Neural progenitor cell (in vitro differentiated cells): ENCODE measurements at places on chromosomes 5 and 9. TPM values are rescaled to one million over a fixed set of nuclear protein-coding genes. Genes with fewer than 3 reads are reported as not detected.

Gene ANGPTL2
- total RNA-seq, result 7.6 and 9.4 TPM in 2 replicates

Gene RALGPS1
- total RNA-seq, result 21.3 and 30.7 TPM in 2 replicates

- DNase-seq, result peak; percentile 61
Measured at GRCh38 chr5:103434057-103434456, 128.5 kb downstream of the NUDT12 start.

DNA sequence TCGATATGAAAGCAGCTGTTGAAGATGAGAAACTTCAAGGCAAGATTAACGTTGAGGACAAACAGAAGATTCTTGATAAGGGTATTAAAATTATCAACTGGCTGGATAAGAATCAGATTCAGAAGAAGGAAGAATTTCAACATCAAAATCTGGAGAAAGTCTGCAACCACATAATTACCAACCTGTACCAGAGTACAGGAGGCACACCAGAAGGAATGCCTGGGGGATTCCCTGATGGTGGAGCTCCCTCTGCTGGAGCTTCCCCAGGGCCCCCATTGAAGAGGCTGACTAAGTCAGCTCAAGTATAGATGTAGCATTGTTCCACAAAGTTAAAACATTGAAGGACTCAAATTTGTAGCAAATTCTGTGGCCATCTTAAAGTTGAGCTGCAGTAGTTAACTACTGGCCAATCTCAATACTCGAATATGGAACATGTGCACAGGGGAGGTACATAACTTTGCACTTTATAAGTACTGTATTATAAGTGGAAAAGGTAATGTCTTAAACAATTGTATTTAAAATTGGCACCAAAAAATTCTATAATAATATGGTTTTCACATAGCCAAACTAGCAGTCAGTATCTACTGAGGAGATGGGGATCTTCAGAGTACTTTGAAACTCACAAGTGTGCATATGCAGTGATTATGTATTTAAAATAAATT is 237.5 kb downstream of the CHSY3 start:
- peak; percentile 67 for DNase-seq

- no peak for DNase-seq
Measured at GRCh38 chr9:35861161-35861897, 8.9 kb downstream of the OR13J1 start.
